ENCODE measurements at places on chromosomes 12 and 14.
A peak's percentile ranks its signal among the peaks of the same experiment; 100 is the strongest.

GRCh38 chr14:89861630-89862029 is 92.9 kb downstream of the EFCAB11 start:
- no peak for DNase-seq
- H3K27me3 ChIP-seq, result no peaks in the 10 kb centered on the region
- H3K4me3 ChIP-seq, result no peak overlapping the region
- no peak overlapping the region for H3K27ac ChIP-seq
- H3K4me1 ChIP-seq, result no peaks in the 10 kb centered on the region

DNA sequence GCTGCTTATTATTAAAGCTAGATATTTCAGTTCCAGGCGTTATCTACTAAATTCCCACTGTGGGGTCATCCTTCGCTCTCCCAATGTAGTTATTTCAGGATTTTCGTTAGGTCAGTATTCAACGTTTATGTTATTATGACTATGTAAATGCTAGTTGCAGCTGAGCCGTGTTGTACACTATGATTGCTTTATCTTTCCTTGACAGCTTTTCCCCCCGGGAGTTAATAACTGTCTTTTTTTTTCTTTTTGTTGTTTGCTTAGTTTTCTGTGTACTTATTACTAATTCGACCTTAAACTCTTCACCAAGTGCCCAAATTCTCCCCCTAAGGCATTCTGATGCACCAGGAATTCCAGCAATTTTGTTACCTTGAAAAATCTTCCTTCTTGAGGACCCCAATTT is 48.5 kb downstream of the SUDS3 start:
- no peak overlapping the region for H3K27ac ChIP-seq
- no peak for DNase-seq
- peaks cover 19% of the 10 kb centered on the region for H3K4me1 ChIP-seq
- H3K36me3 ChIP-seq, result no peaks in the 10 kb centered on the region
- H3K27me3 ChIP-seq, result no peaks in the 10 kb centered on the region
- no peak overlapping the region for H3K4me3 ChIP-seq

DNA sequence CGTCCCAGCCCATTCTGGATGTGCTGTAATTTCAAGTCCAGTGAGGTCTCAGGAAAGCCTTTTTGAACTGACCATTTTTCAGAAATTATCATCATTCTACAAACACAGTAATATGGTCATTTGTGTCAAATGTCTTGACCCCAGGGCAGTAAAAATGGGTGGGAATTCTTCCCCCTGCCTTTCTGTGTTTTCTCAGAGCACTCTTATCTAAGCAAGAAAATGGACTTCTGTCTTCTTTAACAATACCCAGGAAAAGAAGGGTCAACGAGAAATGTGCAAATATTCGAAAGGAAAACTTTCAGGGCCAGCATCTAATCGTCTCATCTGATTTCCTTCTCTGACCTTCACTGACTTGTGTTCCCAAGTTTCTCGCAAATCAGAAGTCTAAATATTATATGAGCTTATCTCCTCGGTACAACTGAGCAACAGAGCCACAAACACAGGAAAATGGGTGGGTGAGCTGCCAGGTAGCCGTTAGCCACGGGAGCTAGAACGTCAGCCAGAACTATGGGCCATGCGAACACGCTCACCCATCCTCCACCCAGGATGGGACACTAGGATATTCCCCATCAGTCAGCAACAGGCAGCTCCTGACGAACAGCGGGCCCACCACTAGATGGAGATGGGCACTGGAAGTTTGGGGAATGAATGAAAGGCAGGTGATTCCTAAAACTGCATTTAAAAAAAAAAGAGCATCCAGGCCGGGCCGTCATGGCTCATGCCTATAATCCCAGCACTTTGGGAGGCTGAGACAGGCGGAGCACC is 57.1 kb downstream of the VWF start:
- H3K36me3 ChIP-seq, result no peaks in the 10 kb centered on the region
- H3K4me3 ChIP-seq, result no peak overlapping the region
- no peak for DNase-seq

- peak overlapping the region; percentile 96 for H3K27ac ChIP-seq
- peak overlapping the region; percentile 54 for H3K4me3 ChIP-seq
- H3K4me1 ChIP-seq, result peaks cover 76% of the 10 kb centered on the region
- H3K27me3 ChIP-seq, result no peaks in the 10 kb centered on the region
- peak; percentile 84 for DNase-seq
Measured at GRCh38 chr12:14395074-14395778, 29.7 kb downstream of the ATF7IP start.

GRCh38 chr12:3542156-3542555 is 51.2 kb downstream of the PRMT8 start:
- H3K4me1 ChIP-seq, result no peaks in the 10 kb centered on the region
- no peaks in the 10 kb centered on the region for H3K27me3 ChIP-seq
- H3K36me3 ChIP-seq, result no peaks in the 10 kb centered on the region
- DNase-seq, result no peak
- H3K27ac ChIP-seq, result no peak overlapping the region

GRCh38 chr12:69107541-69107940 is 131.8 kb upstream of the CPSF6 start:
- H3K36me3 ChIP-seq, result no peaks in the 10 kb centered on the region
- H3K27ac ChIP-seq, result no peak overlapping the region
- H3K27me3 ChIP-seq, result no peaks in the 10 kb centered on the region
- no peak overlapping the region for H3K4me3 ChIP-seq
- DNase-seq, result no peak

DNA sequence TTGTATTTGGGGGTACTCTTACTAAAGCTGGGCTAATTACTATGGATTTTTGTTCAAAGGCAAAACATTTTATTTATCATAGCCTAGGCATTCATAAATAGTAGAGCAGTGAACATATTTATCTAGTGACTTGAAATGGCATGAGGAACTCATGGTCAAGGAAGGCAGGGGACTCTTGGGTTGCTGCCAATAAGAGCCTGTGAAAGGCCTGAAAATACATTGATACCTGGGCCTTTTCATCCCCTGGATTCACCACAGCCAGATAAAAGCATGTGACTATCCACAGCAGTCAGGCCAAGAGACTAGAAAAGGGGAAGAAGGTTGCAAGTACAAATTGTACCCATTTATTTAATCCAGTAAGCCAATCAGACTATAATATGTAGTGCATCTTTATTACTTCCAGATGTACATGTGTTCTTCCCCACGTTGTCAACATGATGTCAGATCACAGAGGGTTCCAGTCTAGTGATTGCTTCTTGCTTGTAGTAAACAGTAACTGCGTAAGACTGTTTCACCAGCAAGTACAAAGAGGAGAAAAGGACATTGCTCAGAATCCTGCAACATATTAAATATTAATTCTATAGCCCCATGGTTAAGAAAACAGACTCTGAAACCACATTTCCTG is 409.7 kb downstream of the NOVA1 start:
- no peaks in the 10 kb centered on the region for H3K36me3 ChIP-seq
- DNase-seq, result no peak
- no peak overlapping the region for H3K27ac ChIP-seq
- no peaks in the 10 kb centered on the region for H3K4me1 ChIP-seq
- H3K27me3 ChIP-seq, result no peaks in the 10 kb centered on the region
- no peak overlapping the region for H3K4me3 ChIP-seq

GRCh38 chr14:76763096-76764041 is 2.1 kb downstream of the VASH1 start:
- H3K27ac ChIP-seq, result no peak overlapping the region
- DNase-seq, result no peak
- no peaks in the 10 kb centered on the region for H3K4me1 ChIP-seq
- H3K27me3 ChIP-seq, result no peaks in the 10 kb centered on the region

- H3K27me3 ChIP-seq, result no peaks in the 10 kb centered on the region
- H3K36me3 ChIP-seq, result no peaks in the 10 kb centered on the region
- no peaks in the 10 kb centered on the region for H3K4me1 ChIP-seq
Measured at GRCh38 chr14:89121968-89122620, 294.9 kb downstream of the FOXN3 start.

- no peaks in the 10 kb centered on the region for H3K27me3 ChIP-seq
- DNase-seq, result no peak
- H3K27ac ChIP-seq, result no peak overlapping the region
Measured at GRCh38 chr14:93146119-93146518, 30.4 kb upstream of the ITPK1 start.

GRCh38 chr12:110543252-110543959 is 39.7 kb downstream of the PPTC7 start:
- peaks cover 40% of the 10 kb centered on the region for H3K36me3 ChIP-seq
- H3K4me3 ChIP-seq, result no peak overlapping the region
- DNase-seq, result no peak
- peaks cover 35% of the 10 kb centered on the region for H3K4me1 ChIP-seq
- H3K27ac ChIP-seq, result no peak overlapping the region
- no peaks in the 10 kb centered on the region for H3K27me3 ChIP-seq

GRCh38 chr12:83676781-83677295 is 990.1 kb downstream of the TMTC2 start:
- no peak overlapping the region for H3K27ac ChIP-seq
- H3K27me3 ChIP-seq, result no peaks in the 10 kb centered on the region
- no peak overlapping the region for H3K4me3 ChIP-seq
- no peak for DNase-seq
- H3K36me3 ChIP-seq, result no peaks in the 10 kb centered on the region

DNA sequence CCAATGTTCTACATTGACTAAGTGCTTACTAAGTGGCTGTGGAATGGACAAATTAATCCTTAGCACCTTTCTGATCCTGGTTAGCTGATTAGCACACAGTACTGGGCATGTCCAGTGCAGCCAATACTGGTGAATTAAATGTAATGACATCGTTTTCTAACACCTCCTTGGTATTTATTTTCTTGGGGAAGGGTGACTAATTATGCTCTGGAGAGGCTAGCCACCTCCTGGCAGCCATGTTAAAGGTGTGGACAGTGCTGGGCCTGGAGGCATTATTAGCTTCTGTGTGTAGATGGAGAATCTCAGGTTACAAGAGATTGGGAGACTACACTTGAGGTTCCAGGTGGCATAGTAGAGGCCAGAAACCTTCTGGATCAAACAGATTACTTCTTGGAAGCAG is 230.9 kb upstream of the DDHD1 start:
- no peak for DNase-seq
- no peak overlapping the region for H3K4me3 ChIP-seq
- no peaks in the 10 kb centered on the region for H3K27me3 ChIP-seq

DNA sequence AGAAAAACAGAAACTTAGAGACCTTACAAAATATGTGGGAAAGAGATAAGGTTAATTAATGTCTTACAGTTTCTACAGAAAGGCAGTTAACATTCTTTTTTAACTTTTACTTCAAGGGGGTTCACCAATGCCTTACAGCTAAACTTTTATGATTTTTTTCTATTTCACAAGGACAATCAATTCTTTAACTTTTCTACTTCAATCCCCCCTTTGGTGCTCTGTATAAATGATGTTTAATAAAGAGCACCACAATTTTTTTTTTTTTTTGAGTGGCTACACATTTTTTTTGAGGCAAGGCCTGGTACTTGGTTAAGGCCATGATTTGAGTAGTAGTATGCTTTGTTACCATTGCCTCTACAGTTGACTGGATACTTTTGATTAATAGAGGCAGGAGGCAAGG is 279.6 kb downstream of the PRKD1 start:
- H3K27ac ChIP-seq, result no peak overlapping the region
- no peaks in the 10 kb centered on the region for H3K4me1 ChIP-seq
- DNase-seq, result peak; percentile 58
- no peaks in the 10 kb centered on the region for H3K36me3 ChIP-seq

DNA sequence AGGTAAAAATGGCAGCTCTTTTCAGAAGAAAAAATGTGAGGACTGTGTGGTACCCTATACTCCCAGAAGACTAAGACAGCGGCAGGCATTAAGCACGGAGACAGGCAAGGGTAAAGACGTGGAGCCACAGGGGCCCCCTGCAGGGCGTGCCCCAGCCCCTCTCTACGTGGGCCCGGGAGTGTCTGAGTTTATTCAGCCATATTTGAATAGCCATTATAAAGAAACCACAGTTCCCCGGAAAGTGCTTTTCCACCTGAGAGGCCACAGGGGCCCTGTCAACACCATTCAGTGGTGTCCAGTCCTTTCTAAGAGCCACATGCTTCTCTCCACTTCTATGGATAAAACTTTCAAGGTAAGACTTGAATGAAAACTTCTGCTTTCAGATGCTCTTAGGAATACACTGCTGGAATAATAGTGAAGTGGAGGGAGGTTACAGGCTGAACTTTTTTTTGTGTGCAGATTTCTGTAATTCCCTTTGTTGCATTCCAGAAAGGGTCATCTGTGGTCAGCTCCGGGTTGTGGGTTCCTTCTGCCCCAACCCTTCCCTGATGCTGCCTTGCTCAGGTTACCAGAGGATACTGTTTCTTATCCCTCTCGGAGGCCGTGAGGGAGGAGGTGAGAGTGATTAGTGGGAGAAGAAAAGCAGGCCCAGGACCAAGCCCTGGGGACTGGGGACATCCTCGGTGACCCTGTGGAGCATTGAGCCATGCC is 58.4 kb downstream of the SLC25A47 start:
- peaks cover 12% of the 10 kb centered on the region for H3K4me1 ChIP-seq
- H3K27ac ChIP-seq, result no peak overlapping the region
- no peaks in the 10 kb centered on the region for H3K36me3 ChIP-seq
- no peak overlapping the region for H3K4me3 ChIP-seq
- no peaks in the 10 kb centered on the region for H3K27me3 ChIP-seq

DNA sequence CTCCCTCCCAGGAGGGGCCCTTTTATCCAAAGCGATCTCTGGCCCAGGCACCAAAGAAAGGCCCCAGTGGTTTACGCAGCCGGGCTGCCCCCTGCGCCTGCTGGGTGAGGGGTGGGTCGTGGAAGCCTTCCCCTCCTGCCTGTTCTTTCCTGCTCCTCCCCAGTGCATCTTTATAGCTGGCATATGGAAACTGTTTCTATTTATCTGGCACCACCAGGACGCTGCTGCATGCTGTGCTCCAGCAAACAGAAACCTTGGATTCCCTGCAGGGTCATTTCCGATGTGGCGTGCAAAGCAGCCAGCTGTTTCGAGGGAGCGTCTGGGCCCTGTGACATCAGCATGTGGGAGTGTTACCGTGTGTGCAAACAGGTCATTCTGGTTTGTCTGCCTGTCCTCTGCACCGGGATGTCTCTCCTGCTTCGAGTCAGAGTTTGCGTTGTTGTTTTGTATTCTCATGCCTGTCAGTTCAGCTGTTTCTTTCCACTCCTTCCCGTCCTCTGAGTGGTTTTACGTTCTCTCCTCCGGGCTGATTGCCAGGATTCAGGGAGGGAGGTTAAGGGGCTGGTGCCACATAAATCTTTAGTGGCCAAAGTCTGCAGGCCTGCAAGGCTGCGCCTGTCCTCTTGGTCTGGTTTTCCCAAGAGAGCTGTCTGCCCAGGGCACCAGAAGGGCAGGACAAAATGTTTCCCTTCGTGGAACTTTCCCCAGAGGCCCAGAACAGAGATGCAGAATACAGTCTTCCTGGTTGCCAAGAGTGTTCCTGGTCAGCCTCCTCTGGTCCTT is 24.6 kb downstream of the TPCN1 start:
- no peaks in the 10 kb centered on the region for H3K4me1 ChIP-seq
- H3K36me3 ChIP-seq, result peaks cover 4% of the 10 kb centered on the region
- no peaks in the 10 kb centered on the region for H3K27me3 ChIP-seq
- no peak for DNase-seq
- H3K4me3 ChIP-seq, result no peak overlapping the region

All from Karpas-422 (cell line).